CD14-positive monocyte (primary cell): ENCODE measurements at places on chromosomes 3 and 15. TPM values are rescaled to one million over a fixed set of nuclear protein-coding genes. Genes with fewer than 3 reads are reported as not detected.

PODXL2 gene
- polyA plus RNA-seq = 0.33 TPM

RTP2 gene
- polyA plus RNA-seq = not detected in 2 replicates

ZNF860 gene
- polyA plus RNA-seq = not detected

CKMT1B gene
- not detected for polyA plus RNA-seq

ATP2B2 gene
- polyA plus RNA-seq = not detected in 2 replicates

SNURF gene
- polyA plus RNA-seq = 3.5 TPM

ADAMTS9 gene
- polyA plus RNA-seq = not detected in 2 replicates

SLC24A5 gene
- polyA plus RNA-seq = not detected

SLC27A2 gene
- not detected for polyA plus RNA-seq

PPIB gene
- polyA plus RNA-seq = 224 and 247 TPM in 2 replicates

APOD gene
- polyA plus RNA-seq = not detected

CSTA gene
- polyA plus RNA-seq = 582 TPM

CRABP1 gene
- not detected in 2 replicates for polyA plus RNA-seq

SPINT1 gene
- 46.5 and 50.3 TPM in 2 replicates for polyA plus RNA-seq

ALPK3 gene
- polyA plus RNA-seq = not detected

LRRIQ4 gene
- polyA plus RNA-seq = not detected in 2 replicates

CEP63 gene
- 9.4 and 17.2 TPM in 2 replicates for polyA plus RNA-seq

KBTBD12 gene
- polyA plus RNA-seq = not detected

DGKG gene
- polyA plus RNA-seq = 4.2 TPM

THOC7 gene
- 10.6 and 22.2 TPM in 2 replicates for polyA plus RNA-seq

SLCO2A1 gene
- polyA plus RNA-seq = not detected
